ENCODE measurements at places on chromosomes 7 and 10. TPM values are rescaled to one million over a fixed set of nuclear protein-coding genes. Genes with fewer than 3 reads are reported as not detected.
A peak's percentile ranks its signal among the peaks of the same experiment; 100 is the strongest.

GRCh38 chr10:6581778-6582228 is 1.7 kb upstream of the PRKCQ start:
- no peak for DNase-seq

DNA sequence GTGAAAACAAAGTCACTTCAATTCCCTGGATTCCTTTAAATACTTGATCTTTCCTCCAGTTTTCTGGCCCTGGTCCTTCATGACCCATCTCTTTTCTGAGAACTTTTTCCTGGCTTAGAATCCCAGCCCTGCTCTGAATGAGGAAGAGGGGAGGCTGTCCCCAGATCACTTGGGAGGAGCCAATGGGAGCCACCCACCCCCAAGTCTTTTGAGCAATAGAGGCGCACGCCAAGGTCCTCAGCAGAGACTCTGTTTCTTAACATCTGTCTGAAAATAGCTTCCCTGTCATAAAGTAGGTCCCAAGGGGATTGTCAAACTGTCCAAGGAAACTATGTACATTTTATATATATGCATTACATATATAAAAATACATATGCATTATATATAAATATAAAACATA is 126.8 kb downstream of the ADRA2A start:
- DNase-seq, result peak; percentile 54

- no peak for DNase-seq
These were observed 6.9 kb upstream of the ZKSCAN1 start for GRCh38 chr7:100008525-100008924.

GRCh38 chr10:95525033-95525418 is 36.1 kb downstream of the SORBS1 start:
- DNase-seq, result no peak

GRCh38 chr10:110686047-110686446 is 41.9 kb downstream of the RBM20 start:
- no peak for DNase-seq

The DPYSL4 gene
- total RNA-seq, result 31.7 TPM
